Activated naive CD8-positive, alpha-beta T cell treated with anti-CD3 and anti-CD28 coated beads, Interleukin-2, amount 10 ng/mL, durations not matched to agents 7 days and 5 days (primary cell): ENCODE measurements at places on chromosomes 2 and 18. TPM values are rescaled to one million over a fixed set of nuclear protein-coding genes. Genes with fewer than 3 reads are reported as not detected.

- no peak for DNase-seq
Measured at GRCh38 chr2:218577482-218578220, 9.0 kb downstream of the CNOT9 start.

DNA sequence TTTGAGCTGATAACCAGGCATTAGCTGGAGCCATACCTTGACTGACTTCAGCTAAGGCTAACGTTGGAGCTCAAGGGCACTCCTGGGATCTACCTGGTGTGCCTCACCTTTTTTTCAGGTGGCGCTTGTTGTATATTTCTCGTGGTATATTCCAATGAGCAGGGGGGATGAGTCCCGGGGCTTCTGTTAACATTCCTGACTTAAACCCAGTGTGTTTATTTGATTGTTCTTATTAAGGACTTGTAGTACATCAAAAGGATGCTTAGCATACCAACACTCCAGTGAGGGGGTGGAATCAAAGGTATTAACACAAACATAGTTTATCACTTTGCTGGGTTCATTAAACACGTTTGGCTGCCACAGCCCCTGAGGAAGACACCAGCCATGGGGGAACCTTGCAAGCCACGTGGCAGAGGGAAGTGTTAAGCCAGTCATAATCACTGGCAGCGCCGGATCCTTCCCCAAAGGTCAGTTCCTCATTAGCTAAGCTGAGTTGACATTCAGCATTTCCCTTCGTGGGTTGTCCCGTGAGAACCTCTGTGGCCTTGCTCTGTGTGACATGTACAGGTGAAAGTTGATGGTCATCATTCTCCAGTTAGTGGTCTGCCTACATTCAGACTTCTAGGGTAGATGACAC, 119.5 kb upstream of the MCFD2 start:
- no peak for DNase-seq

GRCh38 chr2:144920755-144921530, 401.0 kb upstream of the ZEB2 start:
- DNase-seq, result no peak

MBD2 gene
- 104 TPM for total RNA-seq

- DNase-seq, result no peak
Measured at GRCh38 chr2:60780721-60781120, 24.7 kb downstream of the PAPOLG start.

NT5C1B gene
- total RNA-seq, result not detected

DNA sequence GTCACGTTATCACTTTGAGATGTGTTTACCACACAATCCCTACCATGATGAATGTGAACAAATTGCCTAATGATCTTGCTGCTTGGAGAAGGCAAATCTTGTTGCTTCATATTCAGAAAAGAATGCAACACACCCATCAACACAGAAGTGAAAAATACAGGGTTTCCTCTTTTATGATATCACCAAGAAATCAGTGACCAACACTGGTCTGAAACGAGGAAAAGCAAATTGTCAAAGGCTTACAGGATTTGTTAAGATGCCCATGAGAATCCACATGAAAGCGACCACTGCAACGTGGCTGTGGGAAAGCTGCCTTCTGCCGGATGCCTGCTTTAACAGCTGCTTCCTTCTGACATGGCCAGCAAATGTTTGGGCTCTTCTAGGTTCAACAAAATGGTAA, 397.6 kb upstream of the LRATD1 start:
- no peak for DNase-seq

DNA sequence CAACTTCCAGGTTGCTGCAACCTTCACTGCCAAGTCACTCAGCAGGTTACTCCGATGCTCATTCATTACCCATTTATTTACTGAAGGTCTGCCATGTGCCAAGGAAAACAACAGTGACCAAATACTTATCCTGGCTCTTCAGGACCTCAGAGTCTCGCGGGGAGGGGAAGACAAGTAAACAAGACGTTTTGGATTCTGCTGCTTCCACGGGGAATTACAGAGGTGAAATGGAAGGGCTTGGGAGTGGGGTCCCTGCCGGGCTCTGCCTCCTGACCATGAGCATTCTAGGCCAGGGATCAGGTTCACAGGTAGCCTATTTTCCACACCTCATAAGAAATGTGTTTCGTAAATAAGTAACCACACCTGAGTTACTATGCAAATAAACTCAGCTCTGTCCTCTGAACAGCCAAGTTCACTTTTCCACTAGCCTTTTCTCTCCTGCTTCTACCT, 68.1 kb downstream of the CLHC1 start:
- no peak for DNase-seq

- no peak for DNase-seq
Measured at GRCh38 chr2:234564699-234565098, 67.8 kb upstream of the ARL4C start.
